Neural progenitor cell (in vitro differentiated cells): ENCODE measurements at places on chromosomes 4 and X.

DNA sequence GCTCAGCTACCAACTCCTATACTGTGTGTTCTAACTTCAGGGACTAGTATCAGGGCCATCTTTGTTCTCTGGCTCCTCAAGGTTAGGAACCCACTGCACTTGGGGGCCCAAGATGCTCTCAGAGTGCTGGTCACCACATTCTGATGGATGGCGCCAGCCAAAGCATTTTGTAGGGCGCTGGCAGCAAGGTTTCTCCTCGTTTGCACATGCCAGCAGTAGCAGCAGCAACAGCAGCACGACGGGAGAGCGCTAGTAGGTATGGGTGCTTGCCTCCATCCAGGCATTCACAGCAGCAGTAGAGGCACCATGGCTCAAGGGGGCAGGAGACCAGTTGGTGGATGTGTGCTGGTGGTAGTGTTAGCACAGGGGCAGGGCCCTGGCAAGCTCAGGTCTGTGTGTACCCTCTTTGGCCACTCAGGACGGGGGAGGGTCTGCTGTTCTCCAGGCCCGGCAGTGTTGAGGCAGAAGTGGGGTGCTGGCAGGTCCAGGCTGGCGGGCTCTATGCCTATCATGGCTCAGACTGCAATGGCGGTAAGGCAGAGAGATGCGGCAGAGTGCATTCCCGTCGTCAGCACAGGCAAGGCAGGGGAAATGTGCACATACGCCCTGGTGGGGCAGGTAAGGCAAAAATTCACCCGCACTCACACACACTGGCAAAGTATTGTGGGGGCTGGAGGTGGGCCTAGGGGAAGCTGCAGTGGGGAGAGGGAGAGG lies 56.6 kb downstream of the SERPINA7 start:
- H3K4me1 ChIP-seq = no peaks in the 10 kb centered on the region
- no peak overlapping the region for H3K4me3 ChIP-seq
- no peaks in the 10 kb centered on the region for H3K36me3 ChIP-seq
- no peaks in the 10 kb centered on the region for H3K27me3 ChIP-seq
- no peak overlapping the region for H3K27ac ChIP-seq
- no peak for DNase-seq

- no peaks in the 10 kb centered on the region for H3K4me1 ChIP-seq
- no peak overlapping the region for H3K4me3 ChIP-seq
- no peak overlapping the region for H3K27ac ChIP-seq
Observed at GRCh38 chr4:151192556-151193235, 84.3 kb upstream of the PRSS48 start.

GRCh38 chrX:43314525-43314924 lies 341.6 kb upstream of the MAOA start:
- H3K36me3 ChIP-seq = no peaks in the 10 kb centered on the region
- H3K4me1 ChIP-seq = no peaks in the 10 kb centered on the region
- H3K27ac ChIP-seq = no peak overlapping the region
- no peaks in the 10 kb centered on the region for H3K27me3 ChIP-seq
- no peak overlapping the region for H3K4me3 ChIP-seq
- DNase-seq = no peak

DNA sequence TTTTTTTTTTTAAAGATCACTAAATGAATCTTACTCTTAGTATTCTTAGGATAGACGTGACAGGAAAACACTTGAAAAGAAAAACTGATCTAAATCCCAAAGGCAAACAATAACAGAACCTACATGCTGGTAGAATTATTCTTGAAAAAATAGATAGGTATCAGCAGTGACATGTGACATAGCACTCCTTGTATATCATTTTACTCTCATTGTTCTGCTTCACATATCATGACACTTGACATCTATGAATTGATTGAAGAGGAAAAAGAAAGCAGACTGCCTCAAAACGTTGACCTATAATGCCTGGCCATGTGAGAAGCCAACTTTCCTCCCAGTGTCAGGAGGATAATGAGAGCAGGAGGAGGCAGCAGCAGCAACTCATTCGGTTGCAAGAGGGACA lies 555.2 kb downstream of the GABRG1 start:
- no peaks in the 10 kb centered on the region for H3K27me3 ChIP-seq
- no peak overlapping the region for H3K4me3 ChIP-seq
- no peaks in the 10 kb centered on the region for H3K4me1 ChIP-seq
- H3K36me3 ChIP-seq = no peaks in the 10 kb centered on the region

DNA sequence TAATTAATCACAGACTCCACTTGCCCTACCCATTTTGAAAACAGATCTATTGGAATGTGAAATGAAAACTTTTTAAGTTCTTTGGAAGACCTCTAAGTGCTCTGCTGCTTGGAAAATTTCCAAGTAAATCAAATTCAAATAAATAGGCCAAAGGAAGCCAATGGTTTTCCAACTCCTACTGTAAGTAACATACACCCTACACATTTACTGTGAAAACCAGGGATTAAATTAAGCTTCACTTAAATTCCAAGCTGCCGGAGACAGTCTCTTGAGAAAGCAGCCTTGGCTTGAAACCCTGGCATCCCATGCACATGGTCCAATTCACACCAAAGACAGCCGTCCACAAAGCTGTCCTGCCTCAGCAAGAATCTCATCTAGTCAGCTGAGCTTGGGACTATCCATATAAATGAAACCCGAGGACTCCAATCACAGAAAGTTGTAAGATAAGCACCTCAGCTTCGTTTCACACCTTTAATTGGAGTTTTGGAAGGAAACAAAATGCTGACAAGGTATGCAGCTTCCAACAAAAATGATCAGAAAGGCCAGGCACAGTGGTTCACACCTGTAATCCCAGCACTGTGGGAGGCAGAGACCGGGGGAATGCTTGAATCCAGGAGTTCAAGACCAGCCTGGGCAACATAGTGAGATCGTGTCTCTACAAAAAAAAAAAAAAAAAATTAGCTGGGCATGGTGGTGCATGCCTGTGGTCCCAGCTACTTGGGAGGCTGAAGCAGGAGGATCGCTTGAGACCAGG lies 88.6 kb downstream of the APBB2 start:
- no peaks in the 10 kb centered on the region for H3K27me3 ChIP-seq
- H3K4me1 ChIP-seq = peaks cover 23% of the 10 kb centered on the region
- H3K4me3 ChIP-seq = no peak overlapping the region
- no peaks in the 10 kb centered on the region for H3K36me3 ChIP-seq

GRCh38 chr4:185748901-185749390 lies 63.0 kb downstream of the SORBS2 start:
- H3K4me1 ChIP-seq = peaks cover 16% of the 10 kb centered on the region
- H3K27me3 ChIP-seq = no peaks in the 10 kb centered on the region
- no peaks in the 10 kb centered on the region for H3K36me3 ChIP-seq
- H3K4me3 ChIP-seq = no peak overlapping the region

DNA sequence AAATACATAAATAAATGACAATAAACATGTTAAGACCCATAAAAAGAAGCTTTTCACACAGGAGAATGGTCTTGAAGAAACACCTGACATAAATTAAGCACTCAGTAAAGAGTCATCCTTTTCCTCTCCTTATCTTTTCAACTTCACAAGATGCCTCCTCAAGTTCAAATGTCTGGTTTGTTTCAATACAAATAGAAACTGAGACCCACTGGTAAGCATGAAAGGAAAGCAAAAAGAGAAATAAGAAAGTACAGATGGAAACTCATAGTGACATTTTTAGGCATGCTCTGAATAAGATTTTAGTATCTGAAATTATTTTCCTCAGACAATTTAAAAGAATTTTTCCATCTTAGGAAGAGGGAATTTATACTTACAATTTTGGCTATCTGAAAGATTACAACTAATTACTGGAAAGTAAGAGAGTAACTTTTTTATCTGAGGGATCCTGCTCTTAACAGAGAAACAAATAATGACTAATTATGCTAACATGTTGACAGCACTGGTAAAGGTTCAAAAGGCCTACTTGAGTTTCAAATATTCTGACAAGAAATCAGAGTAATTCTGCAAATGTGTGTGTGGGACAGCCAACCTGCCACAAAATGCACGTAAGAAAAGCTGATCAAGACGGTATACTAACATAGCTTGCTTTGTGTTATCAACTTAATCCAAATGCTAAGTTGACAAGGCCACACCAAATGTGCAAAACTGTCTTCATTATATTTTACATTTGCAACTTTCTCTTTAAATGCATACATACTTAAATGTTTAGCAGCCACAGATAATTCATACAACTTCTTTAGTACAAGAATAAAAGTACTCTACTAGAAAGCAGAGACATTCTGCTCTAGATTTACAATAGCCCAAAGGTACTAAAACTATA lies 113.0 kb downstream of the IQCM start:
- H3K27ac ChIP-seq = no peak overlapping the region
- no peaks in the 10 kb centered on the region for H3K27me3 ChIP-seq
- no peak for DNase-seq
- no peaks in the 10 kb centered on the region for H3K36me3 ChIP-seq
- no peak overlapping the region for H3K4me3 ChIP-seq
- H3K4me1 ChIP-seq = no peaks in the 10 kb centered on the region

DNA sequence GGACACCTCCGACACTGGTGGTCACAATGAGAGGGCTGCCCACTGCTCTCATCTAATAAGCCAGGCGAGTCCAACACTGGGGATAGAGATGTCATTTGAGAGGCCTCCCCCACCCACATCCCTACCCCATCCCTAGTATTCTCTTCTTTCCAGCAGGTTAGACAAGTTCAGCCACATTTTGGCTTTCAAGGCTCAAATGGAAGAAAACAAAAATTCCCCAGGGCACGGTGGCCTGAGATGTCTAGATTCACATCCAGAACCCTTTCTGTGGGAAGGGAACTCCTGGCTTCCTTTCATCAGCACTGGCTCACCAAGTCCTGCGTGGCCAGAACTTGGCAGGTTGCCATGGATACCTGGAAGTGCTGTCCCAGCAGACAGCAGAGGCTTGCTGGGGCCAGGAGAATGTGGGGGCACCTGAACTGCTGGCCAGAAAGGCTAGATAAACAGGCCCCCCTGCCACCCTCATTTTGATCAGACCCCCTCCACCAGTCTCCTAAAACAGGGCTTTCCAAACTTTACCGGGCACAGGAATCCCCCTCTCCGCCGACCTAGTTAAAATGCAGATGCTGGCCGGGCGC lies 1.3 kb upstream of the NYX start:
- H3K27me3 ChIP-seq = no peaks in the 10 kb centered on the region
- no peak for DNase-seq
- peaks cover 16% of the 10 kb centered on the region for H3K4me1 ChIP-seq
- no peak overlapping the region for H3K4me3 ChIP-seq

DNA sequence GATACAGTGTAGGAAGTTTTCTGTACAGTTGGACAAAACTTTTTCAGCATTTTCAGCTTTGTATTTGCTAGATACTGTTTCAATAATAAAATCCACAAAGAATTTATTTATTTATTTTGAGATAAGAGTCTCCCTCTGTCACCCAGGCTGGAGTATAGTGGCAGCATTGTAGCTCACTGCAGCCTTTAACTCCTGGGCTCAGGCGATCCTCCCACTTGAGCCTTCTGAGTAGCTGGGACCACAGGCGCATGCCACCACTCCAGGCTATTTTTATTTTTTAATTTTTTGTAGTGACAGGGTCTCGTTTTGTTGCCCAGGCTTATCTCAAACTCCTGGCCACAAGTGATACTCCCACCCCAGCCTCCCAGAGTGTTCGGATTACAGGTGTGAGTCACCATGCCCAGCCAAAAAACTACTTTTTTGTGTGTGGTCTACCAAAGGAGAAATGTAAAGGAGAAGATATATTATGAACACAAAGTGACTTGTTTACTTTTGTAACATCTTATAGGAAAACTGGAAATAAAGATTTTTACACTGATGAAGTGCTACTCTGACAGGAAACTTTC lies 13.0 kb upstream of the SOWAHD start:
- DNase-seq = no peak
- H3K27me3 ChIP-seq = no peaks in the 10 kb centered on the region
- H3K4me1 ChIP-seq = no peaks in the 10 kb centered on the region
- no peak overlapping the region for H3K27ac ChIP-seq

GRCh38 chr4:101205916-101206315 lies 141.4 kb downstream of the PPP3CA start:
- H3K36me3 ChIP-seq = no peaks in the 10 kb centered on the region
- peaks cover under 1% of the 10 kb centered on the region for H3K4me1 ChIP-seq
- no peak overlapping the region for H3K4me3 ChIP-seq
- no peak for DNase-seq

GRCh38 chr4:4663028-4663427 lies 121.2 kb upstream of the STX18 start:
- H3K4me3 ChIP-seq = no peak overlapping the region
- no peaks in the 10 kb centered on the region for H3K36me3 ChIP-seq
- peaks cover 2% of the 10 kb centered on the region for H3K27me3 ChIP-seq
- H3K4me1 ChIP-seq = peaks cover 25% of the 10 kb centered on the region

GRCh38 chrX:153944800-153945150 lies 332 bp upstream of the RENBP start:
- H3K4me3 ChIP-seq = peak overlapping the region; percentile 17
- H3K27me3 ChIP-seq = no peaks in the 10 kb centered on the region
- peaks cover 6% of the 10 kb centered on the region for H3K4me1 ChIP-seq
- H3K27ac ChIP-seq = no peak overlapping the region
- no peaks in the 10 kb centered on the region for H3K36me3 ChIP-seq
- DNase-seq = no peak

DNA sequence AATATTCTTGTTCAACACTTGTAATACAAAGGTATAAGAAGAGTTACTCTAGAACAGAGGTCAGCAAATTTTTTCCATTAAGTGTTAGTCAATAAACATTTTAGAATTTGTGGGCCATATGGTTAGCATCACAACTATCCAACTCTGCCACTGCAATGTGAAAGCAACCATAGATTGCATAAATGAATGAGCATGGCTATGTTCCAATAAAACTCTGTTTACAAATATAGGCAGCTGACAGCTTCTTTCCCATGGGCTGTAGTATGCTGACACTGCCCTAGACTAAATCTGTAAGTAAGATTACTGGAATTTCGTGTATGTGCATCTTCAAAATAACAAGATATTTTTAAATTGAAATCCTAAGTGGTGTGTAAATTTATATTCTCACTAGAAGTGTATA lies 73.7 kb downstream of the GABRA2 start:
- no peak for DNase-seq
- no peak overlapping the region for H3K27ac ChIP-seq

DNA sequence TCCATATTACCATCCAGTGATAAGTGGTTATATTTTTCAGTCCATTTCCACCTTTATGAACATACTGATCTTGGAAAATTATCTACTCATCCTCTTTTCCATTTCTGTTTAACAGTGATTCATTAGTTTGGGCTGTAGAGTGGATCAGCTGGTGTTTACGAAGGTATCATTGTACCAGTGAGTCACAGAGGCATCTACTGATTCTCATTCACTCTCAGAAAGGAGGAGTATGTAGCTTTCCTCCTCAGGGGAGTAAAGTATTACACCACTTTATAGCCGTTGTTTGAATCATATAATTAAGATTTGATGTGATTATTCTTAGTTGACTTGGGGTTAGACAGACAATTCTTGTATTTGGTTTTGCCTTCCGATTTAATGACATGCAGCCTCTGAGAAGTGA lies 74.7 kb downstream of the GALNT7 start:
- no peaks in the 10 kb centered on the region for H3K36me3 ChIP-seq
- no peak overlapping the region for H3K4me3 ChIP-seq
